Fibroblast of lung (primary cell): ENCODE measurements at places on chromosomes 3 and 15. TPM values are rescaled to one million over a fixed set of nuclear protein-coding genes. Genes with fewer than 3 reads are reported as not detected.

Gene LAMB2
- 747 and 1,026 TPM in 2 replicates for total RNA-seq

GRCh38 chr3:128585974-128586373, 64.6 kb downstream of the RPN1 start:
- no peak overlapping the region for H3K4me3 ChIP-seq
- H3K4me1 ChIP-seq, result no peaks in the 10 kb centered on the region
- no peak overlapping the region for H3K27ac ChIP-seq
- no peak for DNase-seq
- no peaks in the 10 kb centered on the region for H3K27me3 ChIP-seq

GRCh38 chr15:84749111-84749991, 959 bp downstream of the ZNF592 start:
- H3K36me3 ChIP-seq, result no peaks in the 10 kb centered on the region
- peak; percentile 35 for DNase-seq
- peaks cover 4% of the 10 kb centered on the region for H3K4me1 ChIP-seq
- peak overlapping the region; percentile 91 for H3K4me3 ChIP-seq

Gene NBEAL2
- total RNA-seq, result 2.1 and 4.5 TPM in 2 replicates
